Activated T-helper 1 cell treated with anti-CD3 and anti-CD28 coated beads, Interleukin-2, amount 50 U/mL, for 16 hours (primary cell): ENCODE measurements at places on chromosomes 11 and 22.

- DNase-seq, result no peak
These were observed 46.1 kb upstream of the SHISAL1 start for GRCh38 chr22:44358709-44359440.

GRCh38 chr11:135075740-135076139, 663.7 kb upstream of the B3GAT1 start:
- DNase-seq, result peak; percentile 27

DNA sequence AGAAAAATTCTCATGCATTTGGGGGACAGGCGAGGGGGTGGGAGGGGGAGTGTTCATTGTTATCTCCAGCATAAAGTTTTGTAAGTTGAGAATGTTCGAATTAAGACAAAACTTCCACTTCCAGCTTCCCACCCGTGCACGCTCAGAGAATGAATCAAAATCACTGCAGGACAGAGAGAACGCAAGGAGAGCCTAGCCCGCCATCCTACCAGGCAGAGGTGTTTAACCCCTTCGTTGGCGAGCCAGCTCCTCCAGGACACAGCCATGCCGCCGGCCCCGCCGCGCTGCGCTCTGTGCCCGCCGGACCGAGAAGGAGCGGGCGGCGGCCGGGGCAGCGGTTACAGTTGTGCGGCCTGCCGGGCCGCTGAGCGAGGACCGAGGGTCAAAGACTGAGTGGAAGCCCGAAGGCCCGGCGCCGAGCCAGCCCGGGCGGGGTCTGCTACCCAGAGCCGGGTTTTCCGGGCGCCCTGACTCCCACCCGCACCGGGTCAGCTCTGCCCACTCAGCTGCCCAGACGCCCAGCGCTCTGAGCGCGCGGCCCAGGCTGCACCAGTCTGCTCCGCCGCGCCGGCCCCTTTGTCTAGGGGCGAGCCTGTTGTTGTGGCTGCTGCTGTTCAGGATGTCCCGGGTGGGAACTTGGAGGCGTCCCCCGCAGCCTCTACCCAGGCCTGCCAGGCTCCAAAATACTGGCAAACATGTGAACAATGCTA, at the start of gene NOX4:
Gene NOX4, minus strand, starts transcription at position 395 of the 710 bp plus-strand sequence. Its CDS starts 129 bp downstream, at position 266.
- no peak for DNase-seq

GRCh38 chr22:48719978-48720661, 1107.6 kb downstream of the BRD1 start:
- no peak for DNase-seq

DNA sequence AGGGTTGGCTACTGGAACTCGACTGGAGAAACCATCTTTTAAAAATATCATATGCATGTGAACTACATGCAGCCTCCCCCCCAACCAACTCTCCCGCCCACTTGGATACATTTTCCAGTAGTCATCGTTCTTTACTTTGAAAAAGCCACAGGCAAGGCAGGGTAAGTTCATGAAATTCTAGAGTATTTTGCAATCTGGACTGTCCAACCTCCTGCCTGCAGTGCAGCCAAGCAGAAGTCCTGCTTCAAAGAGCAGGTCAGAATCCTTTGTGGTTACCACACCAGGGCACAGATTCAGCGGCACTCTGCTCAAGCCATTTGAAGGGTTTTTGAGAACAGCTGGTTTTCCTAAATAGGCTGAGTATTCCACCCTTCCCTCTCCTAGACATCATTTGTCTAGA, 12.1 kb downstream of the ELF5 start:
- no peak for DNase-seq

DNA sequence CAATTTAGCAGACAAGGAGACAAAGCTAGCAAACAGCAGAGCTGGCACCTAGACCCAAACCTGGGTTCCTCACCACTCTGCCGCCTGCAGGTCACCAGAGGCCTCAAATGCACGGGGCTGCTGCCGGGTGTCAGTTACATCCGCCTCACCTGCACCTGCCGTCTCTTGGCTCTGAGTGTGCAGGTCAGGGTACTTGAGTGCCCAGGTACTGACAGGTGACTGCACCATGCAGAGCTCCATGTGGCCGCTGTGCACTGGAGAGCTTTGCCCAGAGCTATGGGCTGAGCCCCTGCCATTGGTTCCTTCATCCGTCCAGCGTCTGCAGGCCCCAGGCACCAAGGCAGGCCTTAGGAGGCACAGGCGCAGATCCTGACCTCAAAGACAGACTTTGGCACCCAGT, 35.0 kb downstream of the PDGFB start:
- no peak for DNase-seq

- DNase-seq, result no peak
These were observed 82.2 kb downstream of the ATG16L2 start for GRCh38 chr11:72896431-72896830.

- no peak for DNase-seq
These were observed 13.1 kb upstream of the ANGPTL5 start for GRCh38 chr11:101929294-101929915.

GRCh38 chr11:64742087-64742888, 1.7 kb downstream of the RASGRP2 start:
- DNase-seq, result no peak

DNA sequence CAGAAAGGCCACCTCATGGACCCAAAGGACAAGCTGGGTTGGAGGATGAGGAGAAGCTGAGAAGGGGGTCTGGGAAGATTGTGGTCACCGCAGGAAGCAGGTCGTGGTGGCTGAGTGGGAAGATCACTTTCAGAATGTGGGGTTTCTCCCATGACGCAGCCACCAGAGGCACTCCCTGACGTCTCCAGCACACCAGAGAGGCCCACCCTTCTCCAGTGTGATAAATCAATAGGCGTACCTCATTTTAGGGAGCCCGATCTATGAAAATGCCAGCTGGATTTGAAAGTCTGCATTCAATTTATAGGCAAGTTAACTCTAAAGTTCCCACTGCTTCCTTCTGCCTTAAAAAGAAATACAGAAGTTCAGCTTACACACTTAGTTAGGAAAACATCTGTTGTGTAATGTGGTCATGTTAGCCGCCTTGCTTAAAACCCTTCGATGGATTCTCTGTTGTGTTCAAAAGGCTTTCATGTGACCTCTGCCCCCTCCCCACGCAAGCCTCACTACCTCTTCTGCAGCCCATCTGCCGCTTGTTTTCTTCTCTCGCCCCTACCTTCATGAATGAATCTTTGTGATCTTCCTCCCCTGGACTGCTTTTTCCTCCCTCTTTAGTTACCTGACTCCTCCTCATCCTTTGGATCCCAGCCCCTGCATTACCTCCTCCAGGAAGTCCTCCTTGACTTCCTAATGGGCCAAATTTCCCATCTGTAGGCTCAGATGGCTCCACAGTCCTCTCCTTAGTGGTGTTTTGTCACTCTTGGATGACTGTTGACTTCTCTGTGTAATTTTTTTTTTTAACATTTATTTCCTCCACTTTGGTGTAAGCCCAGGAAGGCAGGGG, 10.7 kb downstream of the TSPAN18 start:
- no peak for DNase-seq

DNA sequence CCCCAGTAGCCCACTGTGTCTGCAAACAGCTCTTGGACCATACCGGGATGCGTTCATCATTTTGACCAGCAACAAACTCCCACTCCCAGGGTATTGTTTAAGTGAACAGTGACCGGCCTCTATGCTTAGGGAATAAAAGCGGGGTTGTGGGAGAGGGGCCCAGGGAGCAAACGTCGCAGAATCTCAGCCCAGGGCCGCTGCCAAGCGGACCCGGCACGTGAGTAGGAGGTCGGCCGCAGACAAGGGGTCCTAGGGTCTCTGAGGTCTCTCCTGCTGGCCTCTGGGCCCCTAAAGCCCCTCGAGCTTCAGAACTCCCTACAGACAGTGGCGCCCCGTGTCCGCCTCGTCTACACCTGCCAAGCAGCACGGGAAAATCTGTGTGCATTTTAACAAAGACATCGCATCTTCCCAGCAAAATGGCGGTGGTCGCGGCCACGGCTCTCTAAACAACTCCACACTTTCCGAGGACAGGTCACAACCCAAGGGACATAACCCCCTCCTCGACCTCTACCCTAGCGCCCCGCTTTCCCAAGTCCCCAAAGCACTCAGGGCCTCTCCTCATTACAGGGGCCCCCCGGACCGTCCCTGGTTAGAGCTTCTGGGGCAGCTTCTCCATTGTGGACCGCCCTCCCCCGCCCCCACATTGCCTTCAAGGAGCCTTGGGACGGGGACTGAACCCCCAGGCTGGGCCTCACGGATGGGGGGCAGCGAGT, 3.9 kb upstream of the GCAT start:
- DNase-seq, result no peak

GRCh38 chr11:114026355-114026754, 33.2 kb upstream of the ZBTB16 start:
- no peak for DNase-seq

DNA sequence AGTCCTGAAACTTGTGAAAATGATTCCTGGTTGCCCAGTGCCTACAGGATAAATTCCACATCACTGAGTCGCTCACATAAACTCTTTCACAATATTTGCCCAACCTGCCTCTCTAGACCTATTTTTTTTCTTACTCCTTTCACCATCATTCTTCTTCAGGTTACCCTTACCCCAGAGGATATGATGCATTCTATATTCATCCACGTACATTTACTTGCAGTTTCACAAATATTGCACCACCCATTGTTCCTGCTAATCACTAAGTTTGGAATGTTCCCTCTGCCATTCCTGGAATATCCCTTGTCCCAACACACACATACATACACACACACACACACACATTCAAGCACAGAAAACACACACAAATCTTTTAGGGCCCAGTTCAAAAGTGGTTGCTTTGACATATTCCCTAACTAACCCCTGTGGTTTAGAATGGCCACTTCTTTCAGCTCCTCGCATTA, 379.5 kb downstream of the ETS1 start:
- DNase-seq, result no peak

DNA sequence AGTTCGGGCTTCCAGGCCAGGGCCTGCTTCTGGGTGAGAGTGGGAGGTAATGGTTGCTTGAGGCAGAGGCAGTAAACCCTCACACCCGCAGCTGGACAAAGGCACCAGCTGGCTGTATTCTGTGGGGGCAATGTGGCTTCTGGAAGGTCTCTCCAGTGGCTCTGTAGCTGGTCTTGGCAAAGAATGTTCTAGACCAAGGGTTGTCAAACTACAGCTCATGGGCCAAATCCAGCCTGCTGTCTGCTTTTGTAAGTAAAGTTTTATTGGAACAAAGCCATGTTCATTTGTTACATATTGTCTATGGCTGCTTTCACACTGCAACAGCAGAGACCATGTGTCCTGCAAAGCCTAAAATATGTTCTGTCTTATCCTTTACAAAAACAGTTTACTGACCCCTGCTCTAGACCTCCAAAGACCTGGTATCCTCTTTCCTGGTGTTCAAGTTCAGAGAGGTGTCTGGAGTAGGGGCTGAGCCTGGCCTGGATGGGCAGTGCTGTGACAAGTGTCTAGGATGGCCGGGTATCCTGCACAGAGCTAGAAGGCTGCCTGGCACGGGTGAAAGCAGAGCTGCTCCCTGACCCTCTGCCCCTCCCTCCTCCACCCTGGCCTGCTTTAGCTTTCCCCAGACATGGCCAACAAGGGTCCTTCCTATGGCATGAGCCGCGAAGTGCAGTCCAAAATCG, 3.4 kb downstream of the TAGLN start:
- no peak for DNase-seq

DNA sequence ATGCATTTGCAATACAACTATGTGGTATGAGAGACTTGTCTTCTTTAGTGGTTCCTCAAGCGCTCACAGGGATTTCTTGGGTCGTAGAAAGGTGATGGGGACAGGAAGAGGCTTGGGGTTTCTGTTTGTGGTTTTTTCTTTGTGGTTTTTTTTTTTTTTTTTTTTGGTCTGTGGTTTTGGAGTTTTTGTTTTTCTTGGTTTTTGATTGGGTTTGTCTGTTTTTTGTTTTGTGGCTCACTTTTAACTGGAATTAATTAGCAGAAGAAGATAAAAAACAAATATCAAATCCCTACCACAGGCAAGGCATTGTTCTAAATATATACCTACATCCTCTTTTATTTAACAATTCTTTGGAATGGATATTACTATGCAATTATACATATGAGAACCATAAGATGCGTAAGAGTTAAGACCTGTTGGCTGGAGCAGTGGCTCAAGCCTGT, 5.5 kb downstream of the TTC28 start:
- no peak for DNase-seq

- no peak for DNase-seq
These were observed 1.1 kb downstream of the MUC5AC start for GRCh38 chr11:1158681-1159487.

DNA sequence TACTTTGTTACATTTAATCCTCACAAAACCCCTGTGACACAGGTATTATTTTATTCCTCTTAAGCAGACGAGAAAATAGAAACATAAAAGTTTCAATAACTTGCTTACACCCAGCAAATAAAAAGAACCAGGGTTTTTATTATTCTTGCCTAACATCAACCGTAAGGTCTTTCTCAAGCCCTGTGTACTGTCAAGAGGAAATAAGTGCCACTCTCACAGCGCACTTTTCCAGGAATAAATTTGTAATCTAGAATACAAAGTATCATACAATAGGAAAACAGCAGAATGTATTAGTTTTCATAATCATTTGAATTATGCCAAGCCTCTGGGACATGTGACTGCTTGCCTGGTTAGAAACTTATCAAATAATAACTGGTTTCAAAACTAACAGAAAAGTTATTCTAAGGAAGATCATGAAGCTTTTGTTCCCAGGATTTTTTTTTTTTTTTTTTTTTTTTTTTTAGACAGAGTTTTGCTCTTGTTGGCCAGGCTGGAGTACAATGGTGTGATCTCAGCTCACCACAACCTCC, 7.4 kb downstream of the CCDC34 start:
- DNase-seq, result no peak

DNA sequence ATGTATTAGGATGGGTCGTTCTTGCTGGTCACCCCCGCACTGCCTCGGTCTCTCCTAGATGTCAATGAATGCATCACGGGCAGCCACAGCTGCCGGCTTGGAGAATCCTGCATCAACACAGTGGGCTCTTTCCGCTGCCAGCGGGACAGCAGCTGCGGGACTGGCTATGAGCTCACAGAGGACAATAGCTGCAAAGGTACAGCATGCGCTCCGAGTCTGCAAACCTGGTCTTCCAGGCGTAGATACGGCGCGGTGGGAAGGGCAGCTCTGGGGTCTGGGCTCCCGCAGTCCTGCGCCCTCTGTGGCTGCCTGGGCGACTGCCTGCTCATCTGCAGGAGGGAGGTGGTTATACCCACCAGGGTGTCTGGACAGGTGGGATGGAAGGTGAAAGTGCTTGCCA, 31.0 kb downstream of the FBLN1 start:
- DNase-seq, result no peak

- DNase-seq, result no peak
These were observed 79.7 kb downstream of the MYO7A start for GRCh38 chr11:77207618-77208313.

DNA sequence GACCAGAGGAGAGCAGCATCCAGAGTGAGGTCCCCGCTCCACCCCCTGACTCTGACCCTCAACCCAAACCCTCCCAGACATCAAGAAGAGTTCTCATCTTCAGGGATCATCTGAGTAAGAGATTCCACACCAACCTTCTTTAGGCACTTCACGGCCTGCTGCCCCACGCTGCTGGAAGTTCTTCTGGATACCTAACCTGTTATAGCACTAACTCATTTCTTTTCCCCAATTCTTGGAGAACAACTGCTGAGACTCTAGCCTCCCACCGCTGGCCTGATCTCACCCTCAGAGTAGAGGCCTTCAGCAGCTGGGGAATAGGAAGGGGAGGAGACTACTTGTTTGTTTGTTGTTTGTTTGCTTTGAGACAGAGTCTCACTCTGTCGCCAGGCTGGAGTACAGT, 7.3 kb downstream of the TMPRSS13 start:
- no peak for DNase-seq
